Breast epithelium (tissue), 4 donors: ENCODE measurements at places on chromosomes 12 and 14. TPM values are rescaled to one million over a fixed set of nuclear protein-coding genes. Genes with fewer than 3 reads are reported as not detected.

SYNJ2BP gene
- 14.2 TPM for total RNA-seq

KRT83 gene
- total RNA-seq = 0.33 TPM

TRHDE gene
- total RNA-seq = 0.98 TPM

DTX1 gene
- 46.6 TPM for total RNA-seq

DNA sequence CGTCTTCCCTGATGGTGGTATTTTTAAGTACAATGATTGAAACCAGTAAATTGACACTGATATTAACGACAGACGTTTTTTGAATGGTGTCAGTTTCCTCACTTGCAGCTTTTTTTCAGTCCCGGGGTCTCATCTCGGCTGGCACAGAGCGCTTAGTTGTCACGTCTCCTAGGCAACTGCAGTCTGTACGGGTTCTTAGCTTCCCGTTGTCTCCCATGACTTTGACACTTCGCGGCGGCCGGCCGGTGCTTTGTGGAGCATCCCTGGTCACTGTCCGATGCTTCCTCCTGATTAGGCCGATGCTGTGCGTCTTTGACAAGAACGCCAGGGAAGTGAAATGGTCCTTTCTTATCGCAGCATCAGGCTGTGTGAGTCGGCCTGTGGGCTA is 67.4 kb downstream of the ADGRD1 start:
- no peak overlapping the region for H3K27ac ChIP-seq
- H3K36me3 ChIP-seq = no peaks in the 10 kb centered on the region
- no peaks in the 10 kb centered on the region for H3K4me1 ChIP-seq
- no peak for DNase-seq
- no peak overlapping the region for H3K4me3 ChIP-seq

HCAR1 gene
- 34.0 TPM for total RNA-seq

GRCh38 chr12:105253866-105254513 is 18.0 kb upstream of the APPL2 start:
- H3K4me3 ChIP-seq = no peak overlapping the region
- H3K36me3 ChIP-seq = no peaks in the 10 kb centered on the region
- H3K27me3 ChIP-seq = no peaks in the 10 kb centered on the region
- DNase-seq = no peak

DNA sequence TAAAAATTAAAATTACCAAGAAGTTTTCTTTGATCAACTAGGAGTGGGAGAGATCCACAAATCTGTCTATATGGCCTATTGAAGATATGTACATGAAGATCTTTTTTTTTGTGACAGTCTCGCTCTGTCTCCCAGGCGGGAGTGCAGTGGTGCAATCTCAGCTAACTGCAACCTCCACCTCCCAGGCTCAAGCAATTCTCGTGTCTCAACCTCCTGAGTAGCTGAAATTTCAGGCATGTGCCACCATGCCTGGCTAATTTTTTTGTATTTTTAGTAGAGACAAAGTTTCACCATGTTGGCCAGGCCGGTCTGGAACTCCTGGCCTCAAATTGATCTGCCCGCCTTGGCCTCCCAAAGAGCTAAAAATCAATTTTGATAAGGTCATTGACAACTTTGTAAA is 4.6 kb upstream of the NFATC4 start:
- no peak overlapping the region for H3K4me3 ChIP-seq
- peaks cover 4% of the 10 kb centered on the region for H3K4me1 ChIP-seq
- H3K36me3 ChIP-seq = no peaks in the 10 kb centered on the region
- DNase-seq = no peak
- no peaks in the 10 kb centered on the region for H3K27me3 ChIP-seq

FIGNL2 gene
- 0.16 TPM for total RNA-seq

GRCh38 chr12:3746758-3747157 is 6.2 kb downstream of the CRACR2A start:
- no peaks in the 10 kb centered on the region for H3K36me3 ChIP-seq
- H3K4me3 ChIP-seq = no peak overlapping the region
- H3K4me1 ChIP-seq = no peaks in the 10 kb centered on the region
- H3K27me3 ChIP-seq = no peaks in the 10 kb centered on the region
- peak overlapping the region; percentile 80 for H3K27ac ChIP-seq

DNA sequence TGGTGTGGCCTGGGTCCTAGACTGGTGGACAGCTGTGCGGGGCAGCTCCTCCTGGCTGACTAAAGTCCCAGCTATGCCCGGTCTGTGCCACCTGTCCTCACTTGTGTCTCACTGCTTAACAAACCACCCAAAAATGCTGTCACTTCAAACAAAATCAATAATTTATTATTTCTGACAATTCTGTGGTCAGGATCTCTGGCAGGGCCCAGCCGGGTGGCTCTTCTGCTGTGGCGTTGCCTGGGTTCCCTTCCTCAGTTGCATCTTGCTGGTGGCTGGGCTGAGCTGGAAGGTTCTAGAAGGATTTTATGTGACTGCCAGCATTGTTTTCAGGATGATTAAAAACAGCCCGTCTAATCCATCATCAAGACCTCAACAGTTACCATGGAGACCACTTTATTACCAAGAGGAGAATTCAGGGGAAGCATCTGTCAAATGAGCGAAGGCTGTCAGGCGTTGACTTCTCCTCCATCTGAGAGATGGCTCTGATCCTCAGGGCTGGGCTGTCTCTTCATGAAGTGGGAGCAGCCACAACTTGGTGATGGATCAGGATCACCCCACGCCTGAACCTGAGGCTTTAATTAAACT is 280.6 kb upstream of the SFSWAP start:
- no peak overlapping the region for H3K4me3 ChIP-seq
- no peak overlapping the region for H3K27ac ChIP-seq
- peaks cover 33% of the 10 kb centered on the region for H3K27me3 ChIP-seq
- DNase-seq = no peak
- H3K36me3 ChIP-seq = no peaks in the 10 kb centered on the region

DNA sequence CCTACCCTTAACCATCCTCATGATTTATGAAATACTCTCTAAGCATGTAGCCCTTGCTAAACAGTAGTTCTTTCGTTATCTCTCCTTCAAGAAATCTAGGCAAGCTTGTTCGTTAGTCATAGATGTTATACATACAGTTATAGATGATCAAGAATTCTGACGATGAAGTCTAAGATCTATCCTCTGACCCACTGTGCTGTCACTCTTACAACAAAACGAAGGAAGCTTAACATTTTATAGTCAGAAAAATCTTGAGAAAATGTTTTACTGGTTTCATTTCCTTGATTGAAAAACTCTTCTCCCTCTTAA is 68.9 kb downstream of the SPPL3 start:
- no peaks in the 10 kb centered on the region for H3K36me3 ChIP-seq
- no peak overlapping the region for H3K4me3 ChIP-seq
- no peak for DNase-seq
- H3K4me1 ChIP-seq = peaks cover 5% of the 10 kb centered on the region
- no peaks in the 10 kb centered on the region for H3K27me3 ChIP-seq
- H3K27ac ChIP-seq = peak overlapping the region; percentile 54

TMCC3 gene
- 17.0 TPM for total RNA-seq
